ENCODE measurements at places on chromosomes 1 and 21.

GRCh38 chr1:2199042-2199810, 4.7 kb upstream of the FAAP20 start:
- H3K27ac ChIP-seq, result peak overlapping the region; percentile 93
- peak overlapping the region; percentile 82 for H3K4me3 ChIP-seq
- peak; percentile 75 for DNase-seq
- H3K27me3 ChIP-seq, result no peaks in the 10 kb centered on the region
- no peaks in the 10 kb centered on the region for H3K36me3 ChIP-seq

DNA sequence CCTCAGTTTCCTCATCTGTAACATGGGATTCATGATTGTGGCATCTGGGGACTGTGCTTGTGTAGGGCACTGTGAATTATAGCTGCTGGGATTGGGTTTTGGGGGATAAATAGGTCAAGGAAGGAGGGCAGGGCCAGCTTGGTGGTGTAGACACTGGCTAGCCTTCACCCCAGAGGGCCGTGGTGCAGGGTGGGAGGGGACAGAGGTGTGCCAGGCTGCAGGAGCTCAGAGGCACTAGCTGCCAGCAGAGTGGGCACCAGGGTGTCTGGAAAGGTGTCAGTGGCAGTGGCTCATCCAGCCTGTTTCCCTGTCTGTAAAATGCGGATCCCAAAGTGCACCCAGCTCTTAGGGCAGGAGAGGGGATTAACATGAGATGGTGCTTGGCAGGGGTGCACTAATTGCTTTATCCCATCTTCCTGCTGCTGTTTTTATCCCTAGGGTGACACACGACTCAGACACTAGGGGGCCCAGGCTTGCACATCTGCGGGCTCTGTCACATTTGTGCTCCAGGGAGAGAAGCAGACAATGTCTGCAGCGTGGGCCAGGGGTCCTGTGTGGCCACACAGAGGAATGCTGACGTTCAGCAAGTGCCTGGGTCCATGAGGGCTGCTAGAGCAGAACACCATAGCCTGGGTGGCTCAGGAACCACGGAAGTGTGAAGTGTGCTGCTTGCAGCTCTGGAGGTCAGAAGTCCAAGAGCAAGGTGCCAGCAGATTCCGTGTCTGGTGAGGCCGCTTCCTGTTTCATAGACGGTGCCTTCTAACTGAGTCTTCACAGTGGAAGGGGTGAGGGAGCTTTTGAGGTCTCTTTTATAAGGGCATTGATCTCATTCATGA, 19.3 kb downstream of the OBSCN start:
- no peaks in the 10 kb centered on the region for H3K27me3 ChIP-seq
- DNase-seq, result no peak
- H3K4me1 ChIP-seq, result no peaks in the 10 kb centered on the region
- no peak overlapping the region for H3K4me3 ChIP-seq
- H3K36me3 ChIP-seq, result peaks cover 83% of the 10 kb centered on the region

GRCh38 chr1:216456682-216457081, 33.4 kb upstream of the USH2A start:
- no peaks in the 10 kb centered on the region for H3K27me3 ChIP-seq
- no peak for DNase-seq
- no peak overlapping the region for H3K4me3 ChIP-seq
- H3K4me1 ChIP-seq, result no peaks in the 10 kb centered on the region

- no peak overlapping the region for H3K4me3 ChIP-seq
- no peaks in the 10 kb centered on the region for H3K4me1 ChIP-seq
- no peaks in the 10 kb centered on the region for H3K36me3 ChIP-seq
- H3K27me3 ChIP-seq, result peaks cover 7% of the 10 kb centered on the region
- no peak for DNase-seq
These were observed 67.6 kb upstream of the SLC22A15 start for GRCh38 chr1:115908565-115909274.

- no peak overlapping the region for H3K4me3 ChIP-seq
- H3K4me1 ChIP-seq, result no peaks in the 10 kb centered on the region
- DNase-seq, result no peak
- H3K36me3 ChIP-seq, result peaks cover 40% of the 10 kb centered on the region
These were observed 139.2 kb downstream of the USP25 start for GRCh38 chr21:15868940-15869339.

GRCh38 chr1:245301921-245302320, 147.1 kb downstream of the KIF26B start:
- DNase-seq, result no peak
- no peak overlapping the region for H3K27ac ChIP-seq
- H3K36me3 ChIP-seq, result no peaks in the 10 kb centered on the region
- H3K4me1 ChIP-seq, result no peaks in the 10 kb centered on the region
- peaks cover 7% of the 10 kb centered on the region for H3K27me3 ChIP-seq
- H3K4me3 ChIP-seq, result no peak overlapping the region

DNA sequence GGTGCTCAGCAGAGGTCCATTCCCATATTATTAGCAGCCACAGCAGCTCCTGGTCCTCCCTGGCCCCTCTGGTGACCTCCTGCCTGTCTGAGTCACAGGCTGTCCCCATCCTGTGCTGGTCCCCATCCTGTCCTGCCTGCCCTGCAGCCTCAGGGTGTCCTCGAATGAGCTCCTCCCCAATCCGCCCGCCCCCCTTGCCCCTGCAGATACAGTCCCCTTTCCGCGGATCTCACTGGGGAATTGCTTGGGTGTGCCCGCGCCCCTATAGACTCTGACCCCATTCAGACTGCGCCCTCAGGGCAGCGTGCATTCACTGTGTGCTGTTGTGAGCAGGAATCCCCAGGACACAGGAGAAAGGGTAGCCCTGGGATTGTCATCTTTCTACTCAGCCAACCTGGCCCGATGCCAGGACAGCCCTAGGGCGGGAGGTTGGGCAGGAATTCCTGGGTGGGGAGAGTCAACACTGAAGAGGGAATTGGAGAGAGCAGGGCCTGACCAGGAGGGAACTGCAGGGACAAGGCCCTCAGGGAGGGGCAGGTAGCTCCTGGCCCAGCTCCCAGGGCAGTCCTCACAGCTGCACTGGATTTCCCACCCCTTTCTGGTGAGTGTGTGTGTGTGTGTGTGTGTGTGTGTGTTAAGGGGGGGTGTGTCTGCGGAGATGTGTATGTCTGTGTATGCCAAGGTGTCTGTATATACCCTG, 1.1 kb upstream of the GUCA2A start:
- H3K27ac ChIP-seq, result no peak overlapping the region
- no peak overlapping the region for H3K4me3 ChIP-seq
- no peak for DNase-seq
- H3K27me3 ChIP-seq, result peaks cover 15% of the 10 kb centered on the region
- H3K4me1 ChIP-seq, result peaks cover 5% of the 10 kb centered on the region

DNA sequence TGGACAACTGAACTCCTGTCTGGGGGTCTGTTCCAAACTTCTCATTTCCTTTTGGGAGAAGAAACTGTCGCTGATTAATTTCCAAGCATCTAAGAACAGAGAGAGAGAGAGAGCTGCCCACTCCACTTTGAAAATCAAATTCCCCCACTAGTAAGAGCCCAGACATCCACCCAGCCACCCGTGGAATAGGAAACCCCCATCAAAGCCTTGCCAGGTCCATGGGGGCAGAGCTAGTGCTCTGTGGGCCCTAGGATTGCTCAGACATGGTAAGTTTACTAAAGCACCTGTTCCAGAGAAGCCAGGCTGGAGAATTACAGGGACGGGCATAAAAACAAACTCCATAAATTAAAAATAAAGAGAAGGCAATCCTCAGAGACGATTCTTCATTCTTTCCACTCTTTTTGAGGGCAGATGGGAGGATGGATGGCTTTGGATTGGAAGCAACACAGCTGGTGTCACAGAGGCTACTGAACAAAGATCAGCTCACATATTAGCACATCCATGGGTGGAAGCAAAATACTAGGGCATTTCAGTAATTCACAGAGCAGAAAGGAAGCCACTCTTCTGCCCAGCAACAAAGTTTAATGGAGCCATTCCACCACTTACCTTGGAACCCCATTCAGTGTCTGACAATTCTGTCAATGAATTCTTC, 103.9 kb downstream of the COLGALT2 start:
- H3K36me3 ChIP-seq, result no peaks in the 10 kb centered on the region
- H3K27ac ChIP-seq, result peak overlapping the region; percentile 21
- no peak overlapping the region for H3K4me3 ChIP-seq
- no peak for DNase-seq

- no peak for DNase-seq
- H3K36me3 ChIP-seq, result peaks cover 31% of the 10 kb centered on the region
- H3K4me3 ChIP-seq, result peak overlapping the region; percentile 52
- H3K27ac ChIP-seq, result peak overlapping the region; percentile 99
These were observed 6.4 kb downstream of the ZC3H12A start for GRCh38 chr1:37480581-37481288.

DNA sequence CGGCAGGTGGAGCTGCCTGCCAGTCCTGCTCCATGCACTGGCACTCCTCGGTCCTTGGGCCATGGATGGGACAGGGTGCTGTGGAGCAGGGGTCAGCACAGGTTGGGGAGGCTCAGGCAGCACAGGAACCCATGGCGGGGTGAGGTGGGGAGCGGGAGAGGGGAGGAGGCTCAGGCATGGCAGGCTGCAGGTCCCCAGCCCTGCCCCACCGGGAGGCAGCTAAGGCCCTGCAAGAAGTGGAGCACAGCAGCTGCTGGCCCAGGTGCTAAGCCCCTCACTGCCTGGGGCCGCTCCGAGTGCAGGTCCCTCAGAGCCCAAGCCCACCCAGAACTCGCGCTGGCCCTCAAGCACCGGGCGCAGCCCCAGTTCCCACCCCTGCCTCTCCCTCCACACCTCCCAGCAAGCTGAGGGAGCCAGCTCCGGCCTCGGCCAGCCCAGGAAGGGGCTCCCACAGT, 691 bp upstream of the GBP5 start:
- H3K27me3 ChIP-seq, result no peaks in the 10 kb centered on the region
- peak overlapping the region; percentile 98 for H3K4me3 ChIP-seq
- H3K36me3 ChIP-seq, result peaks cover 10% of the 10 kb centered on the region

DNA sequence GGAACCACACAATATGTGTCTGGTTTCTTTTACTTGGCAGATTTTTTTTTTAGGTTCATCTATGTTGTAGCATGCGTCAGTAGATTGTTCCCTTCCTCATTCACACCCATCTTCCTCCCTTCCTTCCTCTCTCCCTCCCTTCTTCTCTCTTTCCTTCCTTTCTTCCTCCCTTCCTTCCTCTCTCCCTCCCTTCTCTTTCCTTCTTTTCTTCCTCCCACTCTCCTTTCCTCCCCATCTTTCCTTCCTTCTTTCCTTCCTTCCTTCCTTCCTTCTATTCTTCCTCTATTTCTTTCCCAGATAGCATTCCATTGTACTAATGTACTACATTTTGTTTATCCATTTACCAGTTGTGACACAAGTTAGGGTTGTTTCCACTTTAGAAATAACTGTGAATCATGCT, 218.0 kb downstream of the RGS7 start:
- no peak for DNase-seq
- H3K27ac ChIP-seq, result no peak overlapping the region
- no peak overlapping the region for H3K4me3 ChIP-seq
- no peaks in the 10 kb centered on the region for H3K36me3 ChIP-seq

DNA sequence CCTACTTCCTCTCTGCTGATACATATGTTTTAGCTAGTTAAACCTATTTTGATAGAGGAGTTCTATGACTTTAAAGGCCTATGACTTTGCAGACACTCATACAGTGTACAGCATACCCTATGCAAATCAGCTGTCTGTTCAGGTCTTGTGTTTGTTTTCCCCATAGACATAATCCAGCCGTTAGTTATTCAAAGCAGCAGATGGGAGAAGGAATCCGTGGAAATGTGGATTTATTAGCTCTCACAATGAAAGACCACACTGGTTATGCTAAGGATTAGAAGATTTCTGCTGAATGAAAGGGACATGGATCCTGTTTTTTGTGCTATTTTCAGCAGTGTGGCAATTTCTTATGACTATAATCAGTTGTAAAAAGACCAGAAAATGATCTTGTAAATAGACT, 59.8 kb downstream of the MAST2 start:
- H3K27me3 ChIP-seq, result peaks cover 2% of the 10 kb centered on the region
- H3K27ac ChIP-seq, result no peak overlapping the region
- H3K4me1 ChIP-seq, result peaks cover 8% of the 10 kb centered on the region
- H3K4me3 ChIP-seq, result no peak overlapping the region
- H3K36me3 ChIP-seq, result no peaks in the 10 kb centered on the region
- no peak for DNase-seq

DNA sequence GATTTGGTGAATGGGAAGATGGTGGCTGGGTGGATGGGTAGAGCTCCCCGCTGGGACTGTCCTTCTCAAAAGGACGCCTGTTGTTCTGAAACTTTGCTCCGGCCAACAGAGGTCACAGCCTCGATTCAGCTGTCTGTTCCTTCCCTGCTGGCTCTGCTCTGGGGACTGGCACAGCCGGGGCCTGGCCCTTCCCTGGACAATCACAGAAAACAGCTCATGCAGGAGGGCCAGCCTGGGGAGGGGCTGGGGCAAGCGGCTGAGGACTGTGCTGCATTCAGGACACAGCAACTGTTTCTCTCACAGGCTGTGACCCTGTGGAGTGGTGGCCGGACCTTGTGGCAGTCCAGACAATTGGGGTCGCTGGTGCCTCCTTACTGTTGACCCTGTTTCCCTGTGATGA, 110.7 kb upstream of the TMEM51 start:
- H3K36me3 ChIP-seq, result no peaks in the 10 kb centered on the region
- no peak overlapping the region for H3K27ac ChIP-seq
- DNase-seq, result no peak
- no peak overlapping the region for H3K4me3 ChIP-seq

DNA sequence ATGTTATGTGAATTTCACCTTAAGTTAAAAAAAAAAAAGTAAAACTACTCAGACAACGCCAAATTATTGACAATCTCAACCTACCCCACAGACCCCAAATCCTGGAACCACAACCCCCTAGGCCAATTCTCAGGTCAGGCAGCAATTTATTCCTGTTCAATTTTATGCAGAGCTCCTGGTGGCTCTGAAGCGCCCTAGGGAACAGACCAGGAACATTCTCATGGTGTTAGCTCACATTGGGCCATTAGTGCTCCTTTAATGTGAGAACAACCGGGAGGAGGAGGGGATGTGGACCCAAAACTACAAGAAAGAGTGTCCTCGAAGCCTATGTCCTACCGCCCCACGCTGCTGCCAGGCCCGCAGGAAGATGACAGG, 403 bp upstream of the PSEN2 start:
- no peak for DNase-seq
- H3K4me3 ChIP-seq, result peak overlapping the region; percentile 90
- peaks cover 4% of the 10 kb centered on the region for H3K4me1 ChIP-seq
- H3K27me3 ChIP-seq, result peaks cover 8% of the 10 kb centered on the region
- H3K27ac ChIP-seq, result peak overlapping the region; percentile 60
- H3K36me3 ChIP-seq, result no peaks in the 10 kb centered on the region

DNA sequence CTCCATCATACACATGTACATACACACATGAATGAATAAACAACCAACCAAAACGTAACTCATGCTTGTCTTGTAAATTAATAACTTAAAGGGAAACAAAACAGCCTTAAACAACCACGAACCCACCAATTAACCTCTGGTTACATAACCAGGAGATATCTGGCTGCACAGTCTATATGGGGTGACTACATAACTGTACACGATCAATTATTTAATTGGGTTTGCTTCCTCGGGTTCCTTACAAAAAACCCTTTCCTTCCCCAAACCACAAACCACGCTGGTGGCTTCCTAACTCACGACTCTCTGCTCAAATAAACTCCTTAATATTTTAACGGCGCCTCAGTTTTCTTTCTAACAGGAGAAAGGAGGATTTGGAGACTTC, 744 bp downstream of the ZNF670 start:
- DNase-seq, result no peak
- peak overlapping the region; percentile 69 for H3K27ac ChIP-seq

All from naive thymus-derived CD8-positive, alpha-beta T cell (primary cell).